ENCODE measurements at places on chromosomes 4 and X.

GRCh38 chrX:133654811-133655210, 239.5 kb upstream of the GPC4 start:
- no peak for DNase-seq

DNA sequence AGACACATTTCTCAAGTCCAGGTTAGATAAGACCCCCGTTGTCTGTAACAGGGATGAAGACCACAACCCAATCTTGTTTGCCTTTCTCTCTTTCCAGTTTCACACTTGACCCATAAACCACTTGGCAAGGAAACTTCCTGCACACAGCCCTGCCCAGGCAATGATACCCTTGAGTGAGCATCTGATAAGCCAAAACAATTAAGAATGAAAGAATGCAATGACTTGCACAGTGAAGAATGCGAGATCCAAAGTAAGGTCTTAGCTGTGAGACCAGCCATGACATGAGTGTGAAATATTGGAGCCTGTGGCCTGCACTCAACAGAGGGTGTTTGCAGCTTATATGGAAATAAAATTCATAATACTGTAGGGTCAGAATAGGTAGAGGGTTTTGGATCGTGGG, 37.9 kb upstream of the MXRA5 start:
- DNase-seq = no peak

GRCh38 chr4:184386271-184386781, 88.0 kb downstream of the IRF2 start:
- DNase-seq = no peak

- DNase-seq = no peak
Measured at GRCh38 chr4:135238940-135239339, 1037.4 kb upstream of the PABPC4L start.

DNA sequence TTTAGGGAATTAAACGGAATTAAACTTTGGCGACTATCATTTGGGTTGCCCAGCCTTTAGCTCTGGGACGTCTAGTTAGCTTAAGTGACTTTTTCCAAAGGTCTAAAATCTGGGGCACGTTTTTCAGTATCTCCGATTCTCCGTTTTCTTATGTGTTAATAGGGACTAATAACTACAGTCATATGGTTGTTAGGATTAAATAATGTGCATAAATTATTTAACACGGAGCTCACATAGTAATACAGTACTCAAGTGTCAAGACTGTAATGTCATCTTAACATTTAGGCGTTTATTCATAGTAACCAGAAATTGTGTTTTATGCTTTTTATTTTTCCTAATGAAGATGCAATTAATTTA, 466 bp upstream of the CCNA2 start:
- no peak for DNase-seq

DNA sequence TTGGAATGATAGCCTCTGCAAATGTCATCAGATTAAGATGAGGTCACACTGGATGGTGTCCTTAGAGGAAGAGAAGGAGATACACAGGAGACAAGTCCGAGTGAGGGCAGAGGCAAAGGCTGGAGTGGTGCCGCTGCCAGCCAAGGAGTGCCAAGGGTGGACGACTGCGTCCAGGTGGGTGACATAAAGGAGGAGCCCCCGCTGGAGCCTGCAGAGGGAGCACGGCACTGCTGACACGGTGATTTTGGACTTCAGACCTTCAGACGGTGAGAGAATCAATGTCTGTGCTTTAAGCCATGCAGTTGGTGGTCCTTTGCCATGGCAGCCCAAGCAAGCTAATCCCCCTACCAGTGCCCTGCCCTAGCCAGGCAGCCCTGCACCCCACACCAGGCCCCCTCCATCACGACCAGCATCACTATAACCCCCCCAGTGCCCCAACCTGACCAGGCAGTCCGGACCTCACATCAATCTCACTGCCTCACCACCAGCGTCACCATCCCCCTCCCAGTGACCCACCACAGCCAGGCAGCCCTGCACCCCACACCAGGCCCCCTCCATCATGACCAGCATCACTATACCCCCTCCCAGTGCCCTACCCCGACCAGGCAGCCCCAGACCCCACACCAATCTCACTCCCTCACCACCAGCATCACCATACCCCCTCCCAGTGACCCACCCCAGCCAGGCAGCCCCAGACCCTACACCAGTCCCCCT, 130.0 kb downstream of the HMX1 start:
- no peak for DNase-seq

GRCh38 chr4:115054836-115055235, 58.6 kb downstream of the NDST4 start:
- no peak for DNase-seq

DNA sequence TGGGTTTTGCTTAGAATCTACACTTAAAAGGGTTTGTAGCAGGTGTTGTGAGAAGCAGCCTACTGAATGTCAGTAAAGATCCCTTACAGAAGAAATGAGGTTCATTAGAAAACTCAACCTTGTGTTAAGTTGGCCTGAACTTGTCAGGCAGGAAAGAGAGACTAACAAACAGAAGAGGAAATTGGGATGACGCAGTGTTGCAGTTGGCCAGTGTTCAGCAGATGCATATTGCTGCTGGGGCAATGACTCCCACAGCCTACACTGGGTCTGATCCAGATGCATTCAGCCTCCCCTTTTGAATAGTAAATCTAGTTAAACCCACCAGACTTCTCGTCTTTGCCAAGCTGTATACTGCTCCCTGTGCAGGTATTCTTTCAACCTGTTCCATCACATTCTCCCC, 409.4 kb downstream of the UBE2NL start:
- DNase-seq = no peak

All from SW 1271 (cell line).